Ascending aorta (tissue), 2 donors: ENCODE measurements at places on chromosomes 2 and 18. TPM values are rescaled to one million over a fixed set of nuclear protein-coding genes. Genes with fewer than 3 reads are reported as not detected.
A peak's percentile ranks its signal among the peaks of the same experiment; 100 is the strongest.

Gene DSG1
- not detected for total RNA-seq

GRCh38 chr2:37617119-37617892, 54.1 kb downstream of the CDC42EP3 start:
- H3K4me1 ChIP-seq = peaks cover 16% of the 10 kb centered on the region
- no peak overlapping the region for H3K4me3 ChIP-seq
- H3K36me3 ChIP-seq = no peaks in the 10 kb centered on the region

DNA sequence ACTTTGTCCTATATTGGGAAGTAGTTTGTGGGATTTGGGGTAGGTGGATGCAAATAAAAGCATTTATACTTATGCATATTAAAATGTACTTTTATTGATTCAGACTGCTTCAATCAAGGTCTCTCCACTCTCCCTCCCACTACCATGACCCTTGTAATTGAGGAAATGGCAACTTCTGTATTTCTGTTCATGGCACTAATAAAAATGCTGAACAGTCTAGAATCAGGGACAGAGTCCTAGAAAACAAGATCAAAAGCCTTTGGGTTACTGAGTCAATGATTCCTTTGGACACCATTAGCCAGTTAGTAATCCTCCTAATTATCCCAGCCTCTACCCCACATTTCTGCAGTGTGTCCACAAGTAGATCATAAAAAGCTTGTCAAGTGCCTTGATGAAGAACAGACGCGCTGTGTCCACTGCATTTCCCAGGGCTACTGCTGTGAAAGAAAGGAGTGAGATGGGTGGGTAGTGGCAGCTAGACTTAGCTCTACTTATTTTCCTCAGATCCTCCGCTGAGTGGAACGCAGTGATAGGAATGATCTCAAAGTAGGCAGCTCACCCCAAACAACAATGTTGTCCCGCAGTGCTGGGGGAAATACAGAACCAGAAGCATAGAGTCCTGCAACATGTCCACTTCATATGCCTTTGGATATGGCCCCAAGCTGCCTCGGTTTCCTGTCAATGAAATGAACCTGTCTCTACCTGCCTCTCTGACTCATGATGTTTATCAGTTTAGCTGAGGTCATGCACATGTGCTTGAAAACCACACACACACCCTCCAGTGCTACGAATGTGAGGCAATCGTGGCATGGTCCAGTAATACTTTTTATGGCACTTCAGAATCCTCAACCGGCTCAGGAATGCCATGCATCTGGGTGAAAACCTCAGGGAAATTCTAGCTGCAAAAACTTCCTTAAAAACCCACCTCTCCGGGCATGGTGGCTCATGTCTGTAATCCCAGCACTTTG, 115.5 kb downstream of the COL6A3 start:
- H3K4me1 ChIP-seq = peaks cover 7% of the 10 kb centered on the region
- no peaks in the 10 kb centered on the region for H3K27me3 ChIP-seq
- DNase-seq = no peak
- H3K27ac ChIP-seq = no peak overlapping the region
- H3K4me3 ChIP-seq = no peak overlapping the region
- H3K36me3 ChIP-seq = no peaks in the 10 kb centered on the region

DNA sequence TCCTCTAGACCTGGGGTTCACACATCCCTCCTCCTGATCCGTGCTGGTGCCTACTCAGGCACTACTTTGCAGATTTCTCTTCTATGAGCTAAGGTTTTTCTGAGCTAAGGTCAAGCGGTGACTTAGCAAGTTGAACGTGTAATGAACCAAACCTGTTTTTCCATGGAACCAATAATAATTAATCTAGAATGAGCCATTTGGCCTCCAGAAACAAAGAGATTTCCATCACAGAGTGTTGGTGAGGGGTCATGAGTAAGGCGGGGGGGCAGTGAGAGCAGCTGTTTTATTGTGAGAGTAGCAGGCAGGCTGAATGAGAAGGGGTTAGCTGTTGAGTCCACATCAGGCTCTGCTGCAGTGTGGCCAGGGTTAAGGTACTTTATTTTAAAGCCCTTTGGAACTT, 112.0 kb upstream of the FOSL2 start:
- no peak overlapping the region for H3K4me3 ChIP-seq
- H3K27me3 ChIP-seq = no peaks in the 10 kb centered on the region
- H3K36me3 ChIP-seq = no peaks in the 10 kb centered on the region
- H3K4me1 ChIP-seq = peaks cover 10% of the 10 kb centered on the region

Gene SLC11A1
- 16.4 TPM for total RNA-seq

DNA sequence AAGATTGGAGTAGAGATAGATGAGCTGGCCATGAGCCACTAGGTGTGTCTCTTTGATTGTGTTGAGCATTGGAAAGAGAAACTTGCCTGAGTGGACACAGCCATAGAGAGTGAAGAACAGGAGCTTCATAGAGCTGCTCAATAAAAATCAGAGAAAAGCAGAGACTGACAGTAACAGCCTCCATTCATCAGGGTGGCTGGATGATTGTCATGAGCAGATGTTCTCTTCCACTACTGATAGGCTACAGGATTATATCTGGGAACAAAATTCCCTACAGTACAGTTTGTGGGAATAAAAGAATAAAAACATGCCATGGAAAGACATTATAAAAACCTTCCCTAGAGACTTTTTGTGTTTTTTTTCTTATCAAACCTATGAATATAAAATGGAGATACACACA, 404.8 kb upstream of the ACVR2A start:
- H3K4me1 ChIP-seq = no peaks in the 10 kb centered on the region
- H3K4me3 ChIP-seq = no peak overlapping the region
- no peak overlapping the region for H3K27ac ChIP-seq
- DNase-seq = no peak
- H3K27me3 ChIP-seq = no peaks in the 10 kb centered on the region

GRCh38 chr2:65031341-65032018, 24.7 kb upstream of the CEP68 start:
- H3K4me3 ChIP-seq = no peak overlapping the region
- H3K36me3 ChIP-seq = no peaks in the 10 kb centered on the region
- H3K4me1 ChIP-seq = peaks cover 7% of the 10 kb centered on the region
- no peak overlapping the region for H3K27ac ChIP-seq
- no peaks in the 10 kb centered on the region for H3K27me3 ChIP-seq
- no peak for DNase-seq

Gene ARHGAP25
- total RNA-seq = 8.3 TPM

- DNase-seq = no peak
- H3K4me1 ChIP-seq = no peaks in the 10 kb centered on the region
- H3K27me3 ChIP-seq = no peaks in the 10 kb centered on the region
- H3K4me3 ChIP-seq = no peak overlapping the region
- H3K36me3 ChIP-seq = no peaks in the 10 kb centered on the region
These were observed 133.5 kb downstream of the FAM124B start for GRCh38 chr2:224268441-224268840.

- no peaks in the 10 kb centered on the region for H3K4me1 ChIP-seq
- H3K4me3 ChIP-seq = no peak overlapping the region
- no peak for DNase-seq
- no peaks in the 10 kb centered on the region for H3K36me3 ChIP-seq
- H3K27ac ChIP-seq = no peak overlapping the region
- H3K27me3 ChIP-seq = no peaks in the 10 kb centered on the region
These were observed 8.2 kb upstream of the SLC39A10 start for GRCh38 chr2:195648787-195649186.

DNA sequence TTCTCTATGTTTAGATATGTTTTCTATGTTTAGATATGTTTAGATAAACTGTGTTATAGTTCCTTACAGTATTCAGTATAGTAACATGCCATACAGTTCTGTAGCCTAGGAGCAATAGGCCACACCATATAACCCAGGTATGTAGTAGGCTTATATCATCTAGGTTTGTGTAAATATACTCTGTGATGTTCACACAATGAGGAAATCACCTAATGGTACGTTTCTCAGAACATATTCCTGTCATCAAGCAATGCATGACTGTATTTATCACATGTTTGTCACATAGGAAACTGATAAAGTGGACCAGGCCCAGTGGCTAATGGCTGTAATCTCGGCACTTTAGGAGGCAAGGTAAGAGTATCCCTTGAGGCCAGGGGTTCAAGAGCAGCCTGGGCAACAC, 44.0 kb downstream of the RNF138 start:
- H3K4me3 ChIP-seq = no peak overlapping the region
- no peaks in the 10 kb centered on the region for H3K4me1 ChIP-seq
- no peak overlapping the region for H3K27ac ChIP-seq
- DNase-seq = no peak
- H3K27me3 ChIP-seq = no peaks in the 10 kb centered on the region

Gene POTEI
- not detected for total RNA-seq

DNA sequence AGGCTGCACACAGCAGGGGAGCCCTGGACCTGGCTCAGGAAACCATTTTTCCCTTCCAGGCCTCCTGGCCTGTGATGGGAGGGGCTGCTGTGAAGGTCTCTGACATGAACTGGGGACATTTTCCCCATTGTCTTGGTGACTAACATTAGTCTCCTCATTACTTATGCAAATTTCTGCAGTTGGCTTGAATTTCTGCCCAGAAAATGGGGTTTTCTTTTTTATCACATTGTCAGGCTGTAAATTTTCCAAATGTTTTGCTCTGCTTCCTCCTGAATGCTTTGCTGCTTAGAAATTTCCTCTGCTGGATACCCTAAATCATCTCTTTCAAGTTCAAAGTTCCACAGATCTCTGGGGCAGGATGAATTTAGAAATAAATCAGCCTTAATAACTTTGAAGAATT, 78.2 kb downstream of the EHBP1 start:
- H3K4me3 ChIP-seq = no peak overlapping the region
- H3K4me1 ChIP-seq = no peaks in the 10 kb centered on the region
- no peaks in the 10 kb centered on the region for H3K36me3 ChIP-seq
- no peak for DNase-seq
- H3K27me3 ChIP-seq = no peaks in the 10 kb centered on the region

DNA sequence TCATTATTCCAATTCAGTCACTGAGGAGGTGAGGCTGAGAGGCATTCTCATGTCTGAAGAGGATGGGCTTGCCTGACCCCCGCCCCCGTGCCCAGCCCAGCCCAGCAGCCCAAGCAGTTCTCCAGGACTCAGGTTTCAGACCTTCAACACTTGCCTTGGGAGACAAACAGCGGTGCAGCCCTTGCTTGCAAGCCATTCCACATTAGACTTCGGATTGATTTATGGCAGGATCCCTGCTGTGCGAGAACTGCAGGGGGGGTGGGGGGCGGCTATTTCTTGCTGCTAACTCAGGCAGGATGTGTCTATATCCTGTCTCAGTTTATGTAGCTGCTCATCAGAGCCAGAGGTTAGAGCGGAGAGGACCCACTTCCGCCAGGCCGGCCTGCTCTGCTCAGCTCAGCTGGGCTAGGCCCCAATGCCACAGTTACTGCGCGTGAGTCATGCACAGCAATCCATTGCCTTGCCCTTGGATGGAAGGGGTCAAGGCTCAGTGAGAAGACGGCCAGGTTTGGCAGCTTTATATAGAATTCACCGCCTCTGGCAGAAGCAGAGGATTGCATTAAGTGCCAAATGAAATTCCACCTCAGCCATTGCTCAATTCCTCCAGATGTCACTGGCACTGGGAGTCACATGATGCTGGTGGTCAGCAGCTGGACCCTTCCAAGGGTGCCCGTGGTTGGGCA, 1.8 kb downstream of the GYPC start:
- H3K27ac ChIP-seq = peak overlapping the region; percentile 98
- H3K27me3 ChIP-seq = no peaks in the 10 kb centered on the region
- DNase-seq = peak; percentile 68
- H3K4me3 ChIP-seq = peak overlapping the region; percentile 79
- H3K4me1 ChIP-seq = peaks cover 20% of the 10 kb centered on the region
- no peaks in the 10 kb centered on the region for H3K36me3 ChIP-seq

- no peak overlapping the region for H3K27ac ChIP-seq
- H3K36me3 ChIP-seq = no peaks in the 10 kb centered on the region
- DNase-seq = no peak
- peaks cover 4% of the 10 kb centered on the region for H3K4me1 ChIP-seq
- H3K4me3 ChIP-seq = peak overlapping the region; percentile 47
These were observed 9.4 kb downstream of the KHK start for GRCh38 chr2:27095745-27096651.

Gene C18orf54
- total RNA-seq = 0.96 TPM

DNA sequence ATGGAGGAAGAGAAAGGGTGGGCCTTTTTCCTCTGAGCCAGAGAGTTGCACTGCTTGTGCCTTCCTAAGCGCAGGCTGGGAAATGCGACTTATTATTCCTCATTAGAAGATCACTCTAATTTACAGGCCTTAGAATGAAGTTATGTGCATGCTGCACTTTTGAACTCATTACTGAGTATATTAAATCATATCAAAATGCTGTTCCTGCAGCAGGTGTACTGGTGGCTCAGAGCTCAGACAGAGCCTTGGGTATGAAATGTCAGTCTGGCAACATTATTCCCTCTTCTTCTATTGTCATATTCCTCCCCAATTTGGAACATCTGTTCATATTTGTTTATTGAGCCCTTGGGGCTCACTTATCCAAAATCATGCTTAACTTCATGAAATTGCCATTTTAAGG, 85.5 kb downstream of the ADCYAP1 start:
- H3K27me3 ChIP-seq = no peaks in the 10 kb centered on the region
- no peak overlapping the region for H3K4me3 ChIP-seq
- no peak for DNase-seq
- peaks cover 6% of the 10 kb centered on the region for H3K4me1 ChIP-seq
- H3K36me3 ChIP-seq = no peaks in the 10 kb centered on the region

DNA sequence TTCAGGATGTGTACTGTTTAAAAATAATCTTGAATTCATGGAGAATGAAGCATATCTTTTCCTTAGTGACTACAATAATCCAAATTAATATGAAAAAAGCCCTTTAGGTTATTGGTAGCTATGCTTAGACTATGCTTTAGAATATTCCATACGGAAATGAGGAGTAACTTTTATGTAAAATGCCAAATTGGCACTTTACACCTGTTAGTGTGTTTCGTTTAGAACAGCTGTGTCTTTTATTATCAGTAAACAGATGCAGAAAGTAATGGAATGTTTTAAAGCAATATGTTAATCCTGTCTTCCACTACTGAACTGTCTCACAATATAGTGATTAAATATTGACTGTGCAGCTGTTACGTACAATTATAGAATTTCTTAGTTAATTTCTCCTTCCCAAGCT, 129.6 kb downstream of the PMS1 start:
- H3K36me3 ChIP-seq = no peaks in the 10 kb centered on the region
- H3K4me1 ChIP-seq = no peaks in the 10 kb centered on the region
- no peaks in the 10 kb centered on the region for H3K27me3 ChIP-seq
- H3K27ac ChIP-seq = no peak overlapping the region
- no peak for DNase-seq
- no peak overlapping the region for H3K4me3 ChIP-seq

Gene THSD7B
- total RNA-seq = not detected

- H3K27me3 ChIP-seq = no peaks in the 10 kb centered on the region
- no peak overlapping the region for H3K27ac ChIP-seq
- H3K4me3 ChIP-seq = no peak overlapping the region
- peak; percentile 73 for DNase-seq
- H3K4me1 ChIP-seq = peaks cover 5% of the 10 kb centered on the region
These were observed 91.5 kb downstream of the MREG start for GRCh38 chr2:215921895-215922294.

- H3K4me3 ChIP-seq = no peak overlapping the region
- DNase-seq = no peak
- H3K36me3 ChIP-seq = no peaks in the 10 kb centered on the region
These were observed 50.2 kb upstream of the CABLES1 start for GRCh38 chr18:23085066-23085465.

- no peaks in the 10 kb centered on the region for H3K36me3 ChIP-seq
- no peaks in the 10 kb centered on the region for H3K4me1 ChIP-seq
- no peak overlapping the region for H3K4me3 ChIP-seq
- no peak overlapping the region for H3K27ac ChIP-seq
These were observed 329.3 kb downstream of the INSIG2 start for GRCh38 chr2:118417406-118418120.
